ENCODE measurements at places on chromosomes 1 and 21. TPM values are rescaled to one million over a fixed set of nuclear protein-coding genes. Genes with fewer than 3 reads are reported as not detected.

GRCh38 chr1:58432851-58433668, 113.5 kb downstream of the OMA1 start:
- no peaks in the 10 kb centered on the region for H3K36me3 ChIP-seq
- no peak overlapping the region for H3K27ac ChIP-seq
- no peaks in the 10 kb centered on the region for H3K4me1 ChIP-seq
- DNase-seq, result peak; percentile 70
- no peaks in the 10 kb centered on the region for H3K27me3 ChIP-seq

- no peak overlapping the region for H3K4me3 ChIP-seq
- peaks cover 4% of the 10 kb centered on the region for H3K4me1 ChIP-seq
- H3K36me3 ChIP-seq, result no peaks in the 10 kb centered on the region
- H3K27me3 ChIP-seq, result no peaks in the 10 kb centered on the region
- no peak overlapping the region for H3K27ac ChIP-seq
- no peak for DNase-seq
Observed at GRCh38 chr1:94126651-94127050, 5.7 kb upstream of the ABCA4 start.

GRCh38 chr1:60969971-60970509, 112.3 kb upstream of the NFIA start:
- no peaks in the 10 kb centered on the region for H3K27me3 ChIP-seq
- no peak overlapping the region for H3K27ac ChIP-seq
- H3K4me3 ChIP-seq, result no peak overlapping the region
- no peak for DNase-seq
- H3K4me1 ChIP-seq, result no peaks in the 10 kb centered on the region

GRCh38 chr1:10774615-10775310, 21.7 kb downstream of the CASZ1 start:
- no peak overlapping the region for H3K4me3 ChIP-seq
- H3K36me3 ChIP-seq, result no peaks in the 10 kb centered on the region
- no peaks in the 10 kb centered on the region for H3K4me1 ChIP-seq
- no peaks in the 10 kb centered on the region for H3K27me3 ChIP-seq

- no peak overlapping the region for H3K27ac ChIP-seq
- H3K27me3 ChIP-seq, result no peaks in the 10 kb centered on the region
- H3K36me3 ChIP-seq, result peaks cover 42% of the 10 kb centered on the region
- DNase-seq, result no peak
Observed at GRCh38 chr1:248851390-248851789, 7.5 kb downstream of the ZNF692 start.

DNA sequence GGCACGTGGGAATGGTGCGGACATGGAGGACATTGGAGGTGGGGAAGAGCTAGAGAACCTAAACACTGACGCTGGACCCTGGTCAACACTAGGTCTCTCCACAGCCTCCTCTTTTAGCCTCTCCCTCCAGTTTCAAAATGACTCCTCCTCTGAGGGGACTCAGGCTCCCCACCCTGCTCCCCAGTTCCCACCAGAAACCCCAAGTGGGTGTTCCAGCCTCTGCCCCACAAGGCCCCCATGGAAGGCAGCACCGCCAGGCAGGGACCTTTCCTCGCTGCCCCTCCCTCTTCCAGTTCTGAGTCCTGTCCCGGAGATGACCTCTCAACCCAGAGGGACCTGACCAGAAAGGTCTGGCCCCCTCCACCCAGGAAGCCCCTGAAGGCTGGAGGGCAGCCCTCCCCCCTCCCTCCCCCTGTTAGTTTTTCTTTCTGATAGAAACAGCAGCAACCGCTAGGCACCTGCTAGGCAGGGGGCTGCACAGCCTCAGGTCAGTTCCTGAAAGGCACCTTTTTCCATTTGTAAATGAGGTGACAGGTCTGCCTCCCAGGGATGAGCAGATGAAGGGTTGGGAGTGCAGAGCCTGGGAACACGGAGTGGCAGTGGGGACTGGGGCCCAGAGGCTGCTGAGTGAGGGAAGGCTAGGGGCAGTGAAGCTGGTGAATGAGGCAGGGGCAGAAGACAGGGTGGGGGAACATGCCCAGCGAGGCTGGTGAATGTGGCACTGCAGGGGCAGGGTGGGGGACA, 9.3 kb upstream of the ITGB2 start:
- no peak for DNase-seq
- peaks cover 88% of the 10 kb centered on the region for H3K27me3 ChIP-seq
- no peaks in the 10 kb centered on the region for H3K36me3 ChIP-seq
- no peak overlapping the region for H3K4me3 ChIP-seq
- H3K27ac ChIP-seq, result no peak overlapping the region

- no peak overlapping the region for H3K27ac ChIP-seq
- no peak for DNase-seq
- H3K27me3 ChIP-seq, result no peaks in the 10 kb centered on the region
- no peaks in the 10 kb centered on the region for H3K4me1 ChIP-seq
- H3K4me3 ChIP-seq, result no peak overlapping the region
- no peaks in the 10 kb centered on the region for H3K36me3 ChIP-seq
Observed at GRCh38 chr1:225318706-225319575, 108.9 kb downstream of the LBR start.

BSND gene
- total RNA-seq, result 0.43 TPM

- H3K27me3 ChIP-seq, result no peaks in the 10 kb centered on the region
- H3K4me3 ChIP-seq, result no peak overlapping the region
- H3K27ac ChIP-seq, result no peak overlapping the region
- no peak for DNase-seq
- H3K4me1 ChIP-seq, result no peaks in the 10 kb centered on the region
- H3K36me3 ChIP-seq, result no peaks in the 10 kb centered on the region
Observed at GRCh38 chr1:40362699-40363098, 10.8 kb upstream of the SMAP2 start.

DNA sequence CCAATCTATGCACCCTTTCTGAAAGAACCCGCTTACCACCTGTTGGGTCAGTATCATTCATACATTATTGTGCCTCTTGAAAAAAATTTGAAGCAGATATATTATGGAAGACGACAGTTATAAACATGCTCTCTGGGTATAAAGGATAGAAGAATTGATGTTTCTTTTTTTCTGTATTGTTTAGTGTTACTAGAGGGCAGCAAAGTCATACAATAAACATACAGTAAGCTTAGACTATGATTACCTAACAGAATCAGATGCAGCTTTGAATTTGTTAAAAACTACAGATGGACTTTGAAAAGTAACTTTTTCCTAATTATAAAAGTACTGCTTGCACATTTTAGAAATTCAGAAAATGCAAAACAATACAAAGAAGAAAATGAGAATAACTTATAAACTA, 11.1 kb upstream of the PAXBP1 start:
- no peaks in the 10 kb centered on the region for H3K27me3 ChIP-seq
- no peak for DNase-seq
- H3K27ac ChIP-seq, result no peak overlapping the region
- H3K4me1 ChIP-seq, result no peaks in the 10 kb centered on the region
- H3K36me3 ChIP-seq, result no peaks in the 10 kb centered on the region

- DNase-seq, result no peak
- no peaks in the 10 kb centered on the region for H3K27me3 ChIP-seq
- H3K27ac ChIP-seq, result no peak overlapping the region
- no peak overlapping the region for H3K4me3 ChIP-seq
Observed at GRCh38 chr1:234659538-234659937, 49.6 kb upstream of the IRF2BP2 start.

- H3K27ac ChIP-seq, result no peak overlapping the region
- no peaks in the 10 kb centered on the region for H3K27me3 ChIP-seq
- no peak overlapping the region for H3K4me3 ChIP-seq
- H3K4me1 ChIP-seq, result no peaks in the 10 kb centered on the region
- no peak for DNase-seq
Observed at GRCh38 chr1:182050481-182051448, 10.7 kb downstream of the ZNF648 start.

- H3K36me3 ChIP-seq, result no peaks in the 10 kb centered on the region
- H3K4me3 ChIP-seq, result no peak overlapping the region
- no peak overlapping the region for H3K27ac ChIP-seq
- no peaks in the 10 kb centered on the region for H3K27me3 ChIP-seq
Observed at GRCh38 chr1:69038379-69038778, 529.3 kb upstream of the LRRC7 start.

- no peaks in the 10 kb centered on the region for H3K4me1 ChIP-seq
- no peak overlapping the region for H3K4me3 ChIP-seq
- H3K27me3 ChIP-seq, result no peaks in the 10 kb centered on the region
- no peak overlapping the region for H3K27ac ChIP-seq
- H3K36me3 ChIP-seq, result no peaks in the 10 kb centered on the region
Observed at GRCh38 chr1:15036101-15036500, 117.4 kb upstream of the TMEM51 start.

DNA sequence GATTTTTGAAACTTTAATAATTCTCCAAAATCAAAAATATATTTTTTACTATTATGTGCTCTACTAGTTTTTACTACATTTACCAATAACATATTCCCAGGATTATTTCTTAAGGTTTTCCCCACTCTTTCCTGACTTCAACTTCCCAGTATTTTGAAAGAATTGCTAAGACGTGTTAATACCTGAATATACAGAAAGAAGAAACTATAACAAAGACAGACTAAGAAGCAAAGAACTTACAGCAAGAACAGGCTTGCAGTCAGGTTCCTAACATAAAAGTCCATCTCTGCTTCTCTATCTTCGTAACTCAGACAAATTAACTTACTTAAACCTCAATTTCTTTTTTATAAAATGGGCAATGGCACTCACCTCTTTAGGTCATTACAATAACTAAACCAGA, 63.2 kb downstream of the SRSF11 start:
- no peaks in the 10 kb centered on the region for H3K27me3 ChIP-seq
- H3K36me3 ChIP-seq, result no peaks in the 10 kb centered on the region

SV2A gene
- total RNA-seq, result 52.9 TPM

DNA sequence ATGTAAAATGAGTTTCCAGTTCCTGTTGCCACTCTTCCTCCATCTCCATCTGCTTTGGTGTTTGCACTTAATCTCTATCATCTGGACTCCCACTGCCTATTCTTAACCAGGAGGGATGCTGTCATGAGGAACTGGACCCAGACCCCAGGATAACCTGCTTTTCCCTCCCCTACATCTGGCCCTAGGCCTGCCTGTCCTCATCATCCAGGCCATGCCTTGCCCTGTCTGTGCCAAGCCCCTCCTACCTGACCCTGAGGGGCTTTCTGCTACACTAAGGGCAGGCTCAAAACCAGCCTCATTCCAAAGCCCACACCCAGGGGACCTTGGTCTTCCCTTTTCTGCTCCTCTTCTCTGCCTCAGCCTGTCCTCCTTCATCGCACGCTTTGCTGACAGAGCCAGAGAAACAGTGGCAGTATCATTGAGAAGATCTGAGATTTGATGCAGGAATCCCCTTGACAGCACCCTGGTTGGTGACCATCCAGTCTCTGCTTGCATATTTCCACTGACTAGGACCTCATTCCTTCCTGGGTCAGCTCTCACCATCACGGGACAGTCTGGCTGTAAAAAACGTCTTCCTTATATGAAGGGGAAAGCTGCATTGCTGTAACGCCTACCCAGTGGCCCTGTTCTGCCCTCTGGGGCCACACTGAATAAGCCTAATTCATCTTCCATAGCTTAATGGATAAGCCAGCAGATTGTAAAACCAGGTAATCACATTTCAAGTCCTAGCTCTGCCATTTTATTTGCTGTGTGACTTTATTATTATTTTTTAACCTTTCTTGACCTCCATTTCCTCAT, 38.8 kb downstream of the PLXNA2 start:
- H3K27ac ChIP-seq, result no peak overlapping the region
- H3K4me1 ChIP-seq, result no peaks in the 10 kb centered on the region
- no peaks in the 10 kb centered on the region for H3K36me3 ChIP-seq

- no peaks in the 10 kb centered on the region for H3K36me3 ChIP-seq
- H3K4me3 ChIP-seq, result no peak overlapping the region
- H3K4me1 ChIP-seq, result no peaks in the 10 kb centered on the region
- no peaks in the 10 kb centered on the region for H3K27me3 ChIP-seq
Observed at GRCh38 chr1:12810691-12811408, 19.7 kb downstream of the PRAMEF1 start.

TMEM61 gene
- 0.54 TPM for total RNA-seq

MECR gene
- total RNA-seq, result 26.5 TPM

NTRK1 gene
- 0.24 TPM for total RNA-seq

DNA sequence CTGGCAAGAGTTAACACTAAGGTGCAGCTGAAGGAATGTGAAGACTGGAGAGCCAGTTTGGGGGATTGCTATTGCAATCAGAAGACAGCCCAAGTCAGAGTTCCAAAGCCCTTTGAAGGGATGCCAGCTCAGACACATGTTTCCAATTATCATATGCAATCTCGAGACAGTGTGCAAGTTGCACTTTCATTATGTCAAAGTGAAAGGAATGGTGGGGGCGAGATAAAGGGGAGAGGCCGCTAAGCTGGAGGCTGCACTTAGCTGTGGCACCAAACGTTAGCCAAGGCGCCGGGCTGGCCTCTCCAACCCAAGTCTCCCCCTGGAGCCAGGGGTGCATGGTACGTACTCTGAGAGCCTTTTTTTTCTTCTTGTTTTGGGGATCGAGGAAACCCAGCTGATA, 58.0 kb downstream of the NGF start:
- DNase-seq, result no peak
- no peak overlapping the region for H3K4me3 ChIP-seq
- no peaks in the 10 kb centered on the region for H3K4me1 ChIP-seq
- H3K27me3 ChIP-seq, result no peaks in the 10 kb centered on the region

KIF14 gene
- 22.5 TPM for total RNA-seq

DNA sequence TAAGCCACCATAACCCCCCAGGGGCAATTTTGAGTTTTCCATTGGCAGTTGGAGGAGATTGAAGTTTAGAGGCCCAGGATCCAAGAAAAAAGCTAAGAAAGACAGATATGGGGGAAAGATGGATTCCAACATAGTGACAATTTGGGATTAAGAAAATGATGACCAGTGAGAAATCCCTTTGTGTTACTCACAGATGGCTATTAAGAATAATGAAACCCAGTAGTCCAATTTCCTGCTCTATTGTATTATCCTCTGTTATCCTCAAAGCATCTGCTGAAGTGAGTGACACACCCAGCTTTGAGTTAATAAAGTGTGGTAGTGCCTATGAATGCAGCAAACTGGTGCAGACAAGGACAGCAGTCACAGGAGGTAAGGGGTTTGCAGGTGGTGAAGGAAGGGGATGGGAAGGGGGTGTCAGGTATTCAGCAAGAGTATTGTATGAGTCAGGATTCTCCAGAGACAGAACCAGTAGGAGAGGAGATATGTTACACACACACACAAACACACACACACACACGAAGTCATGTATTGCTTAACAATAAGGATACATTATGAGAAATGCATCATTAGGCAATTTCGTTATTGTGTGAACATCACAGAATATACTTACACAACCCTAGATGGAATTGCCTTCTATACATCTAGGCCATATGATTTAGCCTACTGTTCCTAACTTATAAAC, 112.4 kb upstream of the VANGL1 start:
- H3K27ac ChIP-seq, result no peak overlapping the region
- H3K4me1 ChIP-seq, result peaks cover 2% of the 10 kb centered on the region
- H3K4me3 ChIP-seq, result no peak overlapping the region
- no peak for DNase-seq

GRCh38 chr21:8997011-8997440, 1524.4 kb upstream of the TPTE start:
- no peaks in the 10 kb centered on the region for H3K27me3 ChIP-seq
- H3K36me3 ChIP-seq, result no peaks in the 10 kb centered on the region
- H3K4me3 ChIP-seq, result no peak overlapping the region
- DNase-seq, result no peak

SPRR1B gene
- not detected for total RNA-seq

DNA sequence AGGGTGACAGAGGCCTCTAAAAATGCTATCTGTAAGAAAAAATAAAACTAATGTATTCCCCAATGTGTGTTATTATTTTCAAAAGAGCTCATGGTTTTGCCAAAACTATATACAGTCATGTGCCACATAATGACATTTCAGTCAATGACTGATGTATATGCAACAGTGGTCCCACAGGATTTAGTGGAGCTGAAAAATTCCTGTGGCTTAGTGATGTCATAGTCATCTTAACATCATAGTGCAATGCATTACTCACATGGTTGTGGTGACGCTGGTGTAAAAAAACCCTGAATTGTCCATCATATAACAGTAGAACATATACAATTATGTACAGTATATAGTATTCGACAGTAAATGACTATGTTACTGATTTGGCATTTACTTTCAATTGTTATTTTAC, 172.4 kb downstream of the CACNA1E start:
- H3K4me3 ChIP-seq, result no peak overlapping the region
- H3K27me3 ChIP-seq, result no peaks in the 10 kb centered on the region

Measured in H1 (cell line).